ENCODE measurements at places on chromosomes 13 and 19.
A peak's percentile ranks its signal among the peaks of the same experiment; 100 is the strongest.

DNA sequence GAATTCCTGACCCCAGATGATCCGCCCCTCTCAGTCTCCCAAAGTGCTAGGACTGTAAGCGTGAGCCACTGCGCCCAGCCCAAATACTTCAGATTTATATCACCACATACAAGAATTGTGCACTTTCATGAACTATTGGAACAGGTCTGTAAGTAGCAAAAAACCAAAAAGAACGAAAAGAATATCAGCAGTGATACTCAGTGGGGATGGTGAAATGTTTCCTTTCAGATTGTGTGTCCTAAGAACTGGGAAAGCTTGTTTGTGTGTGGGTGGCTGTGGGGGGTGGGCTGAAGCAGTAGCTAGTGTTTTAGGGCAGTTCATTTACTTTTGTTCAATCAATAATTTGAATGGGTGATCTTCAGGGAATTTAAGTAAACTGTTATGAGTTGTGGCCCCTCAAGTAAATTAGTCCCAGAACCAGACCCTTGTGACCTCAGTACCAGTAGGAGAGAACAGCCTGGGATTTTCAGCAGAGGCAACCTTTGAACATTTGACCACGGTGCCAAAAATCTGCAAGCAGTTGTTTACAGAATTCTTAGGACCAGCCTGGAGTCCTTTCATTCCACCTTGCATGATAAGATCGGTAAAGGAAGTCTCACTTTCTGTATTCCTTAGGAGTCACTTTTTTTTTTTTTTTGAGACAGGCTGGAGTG is 106.6 kb downstream of the LRCH1 start:
- DNase-seq = no peak

DNA sequence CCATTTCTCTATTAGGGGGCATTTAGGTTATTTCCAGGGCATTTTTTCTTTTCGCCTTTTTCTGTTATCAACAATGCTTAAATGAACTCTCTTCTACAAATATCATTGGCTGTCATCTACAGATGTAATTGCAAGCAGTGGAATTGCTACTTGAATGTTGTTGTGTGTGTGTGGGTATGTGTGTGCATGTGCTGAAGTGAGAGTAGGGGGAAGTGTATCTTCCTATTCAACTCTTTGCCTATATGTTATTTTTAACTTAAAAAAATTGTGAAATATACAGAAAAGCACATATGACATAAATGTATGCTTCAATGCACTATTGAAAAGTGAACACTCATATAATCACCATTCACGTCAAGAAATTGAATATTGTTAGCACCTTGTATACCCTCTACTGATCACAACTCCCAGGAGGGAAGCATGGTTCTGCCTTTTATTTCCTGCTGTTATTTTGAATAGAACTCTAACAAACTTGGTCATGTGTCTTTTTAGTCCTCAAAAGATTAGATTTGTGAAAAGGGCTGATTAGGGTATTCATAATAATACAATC is 24.7 kb downstream of the WDFY2 start:
- DNase-seq = no peak

DNA sequence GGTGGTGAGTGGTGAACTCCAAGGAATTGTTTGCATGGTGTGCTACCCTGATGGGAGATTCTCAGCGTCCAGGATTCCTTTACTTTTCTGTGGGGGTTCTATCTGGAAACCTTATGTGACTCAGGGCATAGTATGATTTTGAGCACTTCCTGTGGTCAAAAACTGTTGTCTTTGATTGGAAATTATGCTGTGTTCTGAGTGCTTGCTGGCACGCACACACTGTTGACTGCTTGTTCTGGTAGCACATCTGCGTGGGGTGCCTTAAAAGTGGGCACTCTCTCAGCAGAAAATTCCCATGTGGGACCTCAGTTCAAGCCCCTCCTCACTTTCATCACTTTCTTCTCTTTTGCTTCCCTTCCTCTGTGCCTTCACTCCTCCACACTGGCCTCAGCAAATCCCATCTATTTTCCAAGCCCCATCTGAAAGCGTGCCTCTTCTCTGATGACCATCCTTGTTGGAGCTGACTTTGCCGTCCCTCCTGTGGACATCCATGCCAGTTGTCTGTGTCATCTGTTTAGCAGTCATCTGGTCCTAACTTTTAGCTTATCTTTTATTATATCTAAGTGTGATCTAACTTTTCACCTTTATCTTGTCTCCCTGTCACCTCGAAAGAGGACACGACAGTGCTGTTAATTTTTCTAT is 56.4 kb upstream of the NPAS1 start:
- DNase-seq = no peak

DNA sequence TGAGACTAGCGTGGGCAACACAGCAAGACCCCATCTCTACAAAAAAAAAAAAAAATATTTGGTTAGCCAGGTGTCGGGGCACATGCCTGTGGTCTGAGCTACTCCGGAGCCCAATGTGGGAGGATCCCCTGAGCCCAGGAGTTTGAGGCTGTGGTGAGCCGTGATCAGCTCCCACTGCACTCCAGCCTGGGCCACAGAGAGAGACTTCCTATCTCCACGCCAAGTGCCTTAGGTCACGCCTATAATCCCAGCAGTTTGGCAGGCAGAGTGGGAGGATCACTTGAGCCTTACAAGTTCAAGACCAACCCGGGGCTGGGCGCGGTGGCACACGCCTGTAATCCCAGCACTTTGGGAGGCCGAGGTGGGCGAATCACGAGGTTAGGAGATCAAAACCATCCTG is 8.7 kb upstream of the ADAT3 start:
- no peak for DNase-seq

GRCh38 chr13:75222031-75222430 is 259.9 kb downstream of the TBC1D4 start:
- no peak for DNase-seq

- no peak for DNase-seq
These were observed 68.6 kb downstream of the STK24 start for GRCh38 chr13:98508280-98508679.

GRCh38 chr19:17830567-17831418 is 9.5 kb upstream of the INSL3 start:
- DNase-seq = peak; percentile 61

GRCh38 chr13:28494778-28495537 is at the start of gene FLT1:
Gene FLT1 (minus strand): TSS chr13:28495128. CDS start chr13:28494843, 285 bp downstream.
- no peak for DNase-seq

- no peak for DNase-seq
These were observed 8.8 kb downstream of the PPP2R1A start for GRCh38 chr19:52198678-52199077.

GRCh38 chr19:46648060-46648960 is 12.3 kb upstream of the GNG8 start:
- no peak for DNase-seq

GRCh38 chr19:1240925-1241324 is 626 bp upstream of the ATP5F1D start:
- DNase-seq = no peak

DNA sequence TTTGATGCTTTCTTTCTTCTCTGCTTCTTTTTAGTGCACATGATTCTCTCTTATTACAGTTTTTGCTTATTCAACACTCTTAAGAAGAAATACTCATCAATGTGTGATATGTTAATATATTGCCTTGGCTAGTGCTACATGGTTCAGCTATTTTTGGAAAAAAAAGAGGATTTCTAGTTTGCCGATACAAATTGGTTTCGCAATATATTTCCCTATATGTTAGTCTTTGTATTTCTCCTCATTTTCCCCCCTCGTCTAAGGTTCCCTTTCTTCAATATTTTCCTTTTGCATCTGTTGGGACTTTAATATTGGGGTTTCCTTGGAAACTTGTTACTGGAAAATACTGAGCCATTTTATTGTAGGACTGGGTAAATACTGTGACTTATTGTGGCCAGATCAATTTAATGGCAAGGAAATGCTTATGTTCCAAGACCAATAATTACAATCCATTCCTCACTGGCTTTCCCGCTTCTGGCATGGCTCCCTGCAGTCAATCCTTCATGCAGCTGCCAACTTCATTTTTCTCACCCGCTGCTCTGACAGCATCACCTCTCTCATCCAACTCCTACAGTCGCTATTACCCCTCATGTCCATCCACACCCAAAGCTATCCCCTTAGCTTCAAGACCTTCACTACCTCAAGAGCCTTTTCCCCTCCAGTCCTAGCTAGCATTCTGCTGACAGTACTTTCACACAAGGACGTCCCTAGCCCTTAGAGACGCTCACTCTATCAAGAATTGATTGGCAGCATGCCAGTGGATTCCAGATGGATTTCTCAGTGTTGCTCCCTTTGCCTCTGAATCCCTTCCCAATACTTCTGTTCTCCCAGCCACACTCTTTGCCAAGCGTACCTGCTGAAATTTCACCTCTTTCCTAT is 280.1 kb upstream of the TMTC4 start:
- DNase-seq = no peak

DNA sequence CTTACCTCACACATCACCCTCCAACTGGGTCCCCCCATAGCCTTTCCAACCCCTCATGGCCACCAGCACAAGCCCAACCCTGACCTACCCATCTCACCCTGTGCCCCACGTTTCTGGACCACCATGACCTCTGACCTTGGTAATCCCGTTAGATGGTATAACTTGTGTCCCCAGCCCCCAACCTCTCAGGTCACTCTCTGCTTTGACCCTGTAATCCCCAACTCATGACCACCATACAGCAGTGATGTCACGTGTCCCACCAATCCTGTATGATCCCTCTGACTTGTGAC is 8.5 kb downstream of the KLC3 start:
- DNase-seq = no peak

DNA sequence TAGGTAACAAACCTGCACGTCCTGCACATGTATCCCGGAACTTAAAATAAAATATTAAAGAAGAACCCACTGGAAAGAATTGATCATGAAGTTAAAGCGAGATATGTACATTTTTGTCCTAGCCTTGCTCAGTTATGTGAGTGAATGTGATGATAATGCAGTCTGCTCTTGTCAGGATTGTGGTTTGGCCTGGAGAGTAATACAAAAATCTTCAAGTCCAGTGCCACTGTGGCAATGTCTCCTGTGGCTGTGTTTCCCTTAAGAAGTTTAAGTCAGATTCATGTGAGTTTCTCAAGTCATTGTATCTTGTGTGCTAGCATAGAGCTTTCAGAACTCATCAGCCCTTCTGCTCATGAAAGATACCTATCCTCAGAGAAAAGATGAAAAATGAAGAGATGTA is 18.0 kb upstream of the ITGBL1 start:
- no peak for DNase-seq

Measured in stimulated activated CD4-positive, alpha-beta T cell treated with anti-CD3 and anti-CD28 coated beads, Interleukin-2, amount 100 ng/mL, for 24 hours (primary cell).